ENCODE measurements at places on chromosomes 2 and 18. TPM values are rescaled to one million over a fixed set of nuclear protein-coding genes. Genes with fewer than 3 reads are reported as not detected.

NYAP2 gene
- 0.04 TPM for polyA plus RNA-seq

CCDC85A gene
- 1.3 TPM for polyA plus RNA-seq

ARHGAP15 gene
- 3.4 TPM for polyA plus RNA-seq

DNA sequence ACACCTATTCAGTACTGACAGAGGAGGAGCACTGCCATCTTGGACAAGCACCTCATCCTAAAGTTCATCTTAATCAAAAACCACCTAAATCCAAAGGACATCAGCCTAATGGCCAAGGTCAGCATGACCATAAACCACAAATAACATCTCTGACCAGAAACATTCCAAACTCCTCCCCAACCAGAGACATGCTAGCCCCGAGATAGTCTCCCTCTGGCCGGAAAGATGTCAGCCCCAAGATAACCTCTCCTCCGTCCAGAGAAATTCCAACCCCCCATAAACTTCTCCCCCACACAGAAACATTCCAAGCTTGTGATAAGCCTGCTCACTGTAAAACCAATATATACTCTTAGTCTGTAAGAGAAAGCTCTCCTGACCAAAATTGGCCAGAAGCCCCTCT, 260.6 kb downstream of the CLIP4 start:
- no peak for DNase-seq

All from left renal pelvis (tissue), 4 donors.